ENCODE measurements at places on chromosomes 11 and 22. TPM values are rescaled to one million over a fixed set of nuclear protein-coding genes. Genes with fewer than 3 reads are reported as not detected.

RIBC2 gene
- polyA plus RNA-seq: 0.47 TPM

CHADL gene
- polyA plus RNA-seq: 0.70 TPM

AIFM3 gene
- polyA plus RNA-seq: not detected

OR10A3 gene
- polyA plus RNA-seq: not detected

OR5L2 gene
- not detected for polyA plus RNA-seq

- no peak overlapping the region for H3K4me3 ChIP-seq
- H3K36me3 ChIP-seq: no peaks in the 10 kb centered on the region
- H3K27me3 ChIP-seq: no peaks in the 10 kb centered on the region
- H3K4me1 ChIP-seq: no peaks in the 10 kb centered on the region
- DNase-seq: no peak
Observed at GRCh38 chr22:33848251-33848650, 72.0 kb downstream of the LARGE1 start.

GRCh38 chr11:132186699-132187098 lies 816.3 kb downstream of the NTM start:
- no peaks in the 10 kb centered on the region for H3K36me3 ChIP-seq
- H3K27me3 ChIP-seq: no peaks in the 10 kb centered on the region
- no peaks in the 10 kb centered on the region for H3K4me1 ChIP-seq
- no peak overlapping the region for H3K27ac ChIP-seq
- DNase-seq: no peak

GRCh38 chr11:59187035-59187434 lies 15.1 kb downstream of the DTX4 start:
- H3K27me3 ChIP-seq: no peaks in the 10 kb centered on the region
- no peak for DNase-seq
- no peak overlapping the region for H3K27ac ChIP-seq
- no peak overlapping the region for H3K4me3 ChIP-seq
- H3K36me3 ChIP-seq: no peaks in the 10 kb centered on the region

DNA sequence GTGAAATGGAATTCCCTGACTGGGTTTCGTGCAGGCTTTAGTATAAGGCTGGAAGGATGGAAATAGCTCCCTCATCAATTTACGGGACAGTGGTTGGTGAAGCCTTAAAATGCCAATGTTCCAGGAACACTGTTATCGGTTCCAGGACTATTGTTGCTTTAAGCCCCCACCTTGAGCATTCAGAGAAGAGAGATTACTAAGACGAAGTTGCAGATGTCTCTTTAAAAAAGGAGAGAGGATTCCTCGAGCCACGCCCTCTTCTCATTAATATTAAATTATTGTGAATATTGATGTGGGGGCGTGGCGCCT lies 195 bp upstream of the CREB3L1 start:
- H3K27me3 ChIP-seq: peaks cover 27% of the 10 kb centered on the region
- H3K27ac ChIP-seq: peak overlapping the region; percentile 51
- no peaks in the 10 kb centered on the region for H3K36me3 ChIP-seq
- H3K4me3 ChIP-seq: no peak overlapping the region
- H3K4me1 ChIP-seq: no peaks in the 10 kb centered on the region
- DNase-seq: no peak

GRCh38 chr11:32062540-32062939 lies 28.3 kb upstream of the RCN1 start:
- no peak for DNase-seq
- H3K36me3 ChIP-seq: no peaks in the 10 kb centered on the region
- H3K27ac ChIP-seq: no peak overlapping the region
- peaks cover 8% of the 10 kb centered on the region for H3K27me3 ChIP-seq
- no peaks in the 10 kb centered on the region for H3K4me1 ChIP-seq
- H3K4me3 ChIP-seq: no peak overlapping the region

DNA sequence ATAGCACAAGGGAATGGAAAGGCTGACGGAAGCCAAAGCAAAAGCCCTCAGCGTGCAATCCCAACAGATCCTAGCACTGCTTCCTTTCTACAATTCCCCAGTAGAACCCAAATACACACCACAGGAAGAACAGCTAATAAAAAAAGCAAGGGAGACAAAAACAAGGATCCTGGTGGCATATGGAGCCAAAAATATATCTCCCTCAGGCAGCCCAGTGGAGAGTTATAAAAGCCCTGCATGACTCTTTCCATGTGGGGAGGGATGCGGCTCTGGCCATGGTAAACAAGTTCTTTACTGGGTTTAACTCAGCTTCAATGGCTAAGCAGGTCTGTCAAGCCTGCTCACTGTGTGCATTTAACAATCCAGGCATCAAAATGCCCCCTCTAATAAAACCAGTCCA lies 88.1 kb downstream of the PIWIL4 start:
- no peaks in the 10 kb centered on the region for H3K4me1 ChIP-seq
- no peaks in the 10 kb centered on the region for H3K27me3 ChIP-seq
- no peak overlapping the region for H3K4me3 ChIP-seq
- no peak overlapping the region for H3K27ac ChIP-seq

DNA sequence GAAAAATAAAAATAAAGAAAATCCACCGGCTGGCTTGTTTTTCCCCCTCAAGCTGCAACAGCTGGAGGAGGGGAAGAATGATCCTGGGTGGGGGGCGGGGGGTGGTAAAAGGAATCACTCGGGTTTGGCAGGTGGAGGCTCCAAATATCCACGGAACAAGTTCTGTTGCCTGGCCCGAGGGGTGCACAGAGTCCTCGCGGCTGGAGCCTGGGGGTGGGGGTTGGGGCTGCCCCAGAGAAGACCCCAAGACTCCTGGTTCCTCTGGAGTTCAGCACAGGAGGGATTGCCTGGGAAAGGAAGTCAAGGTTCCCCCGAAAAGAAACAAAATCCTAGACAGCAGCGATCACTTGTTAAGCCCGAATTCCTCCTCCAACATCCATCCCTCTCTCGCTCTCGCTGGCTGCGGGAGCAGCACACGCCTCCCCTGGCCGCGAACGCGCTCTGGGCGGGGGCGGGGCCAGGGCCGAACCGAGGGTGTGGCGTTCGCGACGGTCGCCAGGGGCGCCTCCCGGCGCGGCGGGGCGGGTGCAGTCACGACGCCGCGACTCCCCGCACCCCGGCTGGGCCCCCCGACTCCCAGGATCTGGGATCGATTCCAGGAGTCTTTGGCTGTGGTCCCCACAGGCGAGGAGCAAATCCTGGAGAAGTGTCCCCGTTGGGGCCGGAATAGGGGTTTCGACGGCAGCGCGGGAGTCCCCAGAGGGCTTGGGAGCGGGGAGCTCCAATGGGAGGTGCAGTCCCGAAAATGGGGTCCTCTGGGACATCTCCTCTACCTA lies at the start of gene KCNA4:
KCNA4 (minus strand) TSS at position 443 of the 776 bp plus-strand sequence. CDS start 4,352 bp downstream, outside the sequence.
- no peak within 1 kb of the TSS for H3K4me3 ChIP-seq
- H3K36me3 ChIP-seq: no peaks in the 10 kb centered on the region
- H3K27ac ChIP-seq: no peak within 1 kb of the TSS

GRCh38 chr11:44607987-44608386 lies 42.5 kb downstream of the CD82 start:
- H3K36me3 ChIP-seq: no peaks in the 10 kb centered on the region
- H3K4me3 ChIP-seq: no peak overlapping the region
- H3K27ac ChIP-seq: no peak overlapping the region
- DNase-seq: no peak

DNA sequence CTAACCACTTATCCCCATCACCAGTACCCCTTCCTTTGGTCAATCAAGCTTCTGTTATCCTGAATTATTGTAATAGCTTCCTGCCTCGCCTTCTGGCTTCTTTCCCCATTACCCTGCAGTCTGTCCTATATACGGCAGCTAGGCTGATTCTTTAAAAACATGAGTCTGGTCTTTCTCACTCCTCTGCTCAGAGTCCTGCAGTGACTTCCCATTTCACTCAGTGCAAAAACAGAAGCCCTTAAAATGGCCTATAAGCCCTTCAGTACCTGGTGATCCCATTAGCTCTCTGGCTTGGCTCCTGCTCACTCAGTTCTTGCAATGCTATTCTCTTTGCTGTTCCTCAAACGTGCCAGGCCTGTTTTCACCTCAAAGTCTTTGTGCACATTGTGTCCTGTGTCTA lies 58.4 kb downstream of the JRKL start:
- H3K27me3 ChIP-seq: no peaks in the 10 kb centered on the region
- no peak overlapping the region for H3K27ac ChIP-seq
- H3K36me3 ChIP-seq: no peaks in the 10 kb centered on the region
- no peaks in the 10 kb centered on the region for H3K4me1 ChIP-seq
